ENCODE measurements at places on chromosomes 12 and 14. TPM values are rescaled to one million over a fixed set of nuclear protein-coding genes. Genes with fewer than 3 reads are reported as not detected.

GRCh38 chr12:131592972-131593371, 117.9 kb upstream of the SFSWAP start:
- no peak for DNase-seq

DNA sequence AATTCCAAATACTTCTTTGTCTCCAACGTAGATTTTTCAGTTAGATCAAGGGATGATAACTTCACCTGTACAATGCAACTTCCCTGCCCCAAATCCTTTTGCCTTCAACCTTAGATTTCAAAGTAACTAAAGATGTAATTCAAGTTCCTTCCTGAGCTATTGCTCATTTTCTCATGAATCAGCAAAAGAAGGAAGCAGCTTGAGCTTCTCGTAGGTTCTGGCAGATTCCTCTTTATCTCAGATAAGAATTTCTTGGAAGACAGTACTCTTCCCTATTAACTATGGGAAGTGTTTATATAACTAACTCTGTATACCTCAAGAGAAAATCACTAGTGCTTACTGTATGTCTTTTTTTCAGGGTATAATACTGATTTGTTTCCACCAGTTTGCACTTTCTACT, 203.8 kb downstream of the RASSF9 start:
- no peak for DNase-seq

GRCh38 chr14:56131865-56132833, 13.9 kb downstream of the PELI2 start:
- no peak for DNase-seq

GRCh38 chr12:131364903-131365820, 345.7 kb upstream of the SFSWAP start:
- no peak for DNase-seq

The KRT75 gene
- not detected for total RNA-seq

DNA sequence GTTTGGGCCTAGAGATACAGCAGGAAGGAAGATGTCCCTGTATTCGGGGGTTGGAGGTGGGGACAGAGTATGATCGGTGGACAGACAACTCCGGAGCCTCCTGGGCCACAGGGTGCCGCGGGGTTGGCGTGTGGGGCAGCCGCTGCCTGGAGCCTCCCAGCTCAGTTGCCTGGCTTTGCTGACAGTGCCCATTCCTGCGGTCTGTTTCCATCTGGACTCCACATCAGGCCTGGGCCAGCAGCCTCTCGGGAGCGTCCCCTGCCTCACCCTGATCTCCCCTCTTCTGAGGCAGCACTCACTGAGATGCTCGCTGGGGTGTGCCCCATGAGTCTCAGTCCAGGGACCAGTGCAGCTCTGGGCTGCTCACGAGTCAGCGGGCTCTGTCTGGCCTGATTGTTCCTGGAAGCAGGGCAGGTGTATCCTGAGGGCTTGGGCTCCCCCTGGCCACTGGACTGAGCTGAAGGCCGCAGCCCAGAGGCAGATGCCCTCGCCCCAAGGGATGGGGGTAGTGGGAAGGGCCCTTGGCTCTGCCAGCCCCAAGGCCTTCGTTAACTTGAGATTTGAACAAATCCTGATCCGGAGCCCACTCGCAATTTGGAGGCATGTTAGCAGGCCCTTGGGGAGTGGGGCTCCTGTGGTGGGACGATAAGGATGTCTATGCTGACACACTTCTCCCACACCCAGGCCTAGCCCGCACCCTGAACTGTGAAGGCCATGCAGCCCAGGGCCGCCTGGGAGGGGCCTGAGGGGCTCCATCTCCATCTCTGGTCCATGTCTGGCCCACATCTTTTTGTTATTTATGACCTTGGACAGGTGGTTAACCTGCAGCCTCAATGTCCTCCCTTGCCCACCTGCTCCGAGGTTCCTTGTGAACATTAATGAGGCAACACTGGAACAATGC, 7.5 kb downstream of the HIP1R start:
- DNase-seq: no peak

DNA sequence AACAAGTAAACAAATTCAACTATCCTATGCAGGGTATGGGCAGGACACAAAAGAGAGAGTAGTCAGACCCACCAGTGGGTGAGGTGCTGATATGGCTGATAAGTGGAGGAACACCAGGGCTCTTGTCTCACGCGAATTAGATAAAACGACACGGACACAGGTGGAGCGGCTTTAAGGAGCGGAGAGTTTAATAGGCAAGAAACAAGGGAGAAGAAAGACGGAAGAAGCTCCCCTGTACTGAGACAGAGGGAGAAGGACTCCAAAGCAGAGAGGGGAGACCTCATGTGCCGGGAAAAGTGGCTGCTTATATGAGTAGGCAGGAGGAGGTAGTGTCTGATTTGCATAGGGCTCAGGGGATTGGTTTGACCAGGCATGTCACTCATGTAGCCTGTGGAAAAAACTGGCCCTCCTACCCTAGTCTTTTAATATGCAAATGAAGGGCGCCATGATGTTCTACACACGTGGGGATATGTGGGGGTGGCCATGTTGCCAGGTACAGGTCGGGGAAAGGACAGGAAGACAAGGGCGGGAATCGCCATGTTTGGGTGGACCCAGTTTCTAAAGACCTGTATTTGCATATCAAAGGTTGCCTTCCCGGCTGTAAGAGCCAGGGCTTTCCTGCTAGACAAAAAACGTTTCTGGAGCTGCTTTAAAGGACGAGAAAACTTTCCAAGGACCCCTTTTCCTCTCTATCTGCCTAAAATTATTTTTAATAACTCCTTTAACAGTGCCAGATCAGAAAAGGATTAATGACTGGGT, 28.8 kb downstream of the RPGRIP1 start:
- DNase-seq: peak; percentile 79

The KRT80 gene
- 1.5 TPM for total RNA-seq

DNA sequence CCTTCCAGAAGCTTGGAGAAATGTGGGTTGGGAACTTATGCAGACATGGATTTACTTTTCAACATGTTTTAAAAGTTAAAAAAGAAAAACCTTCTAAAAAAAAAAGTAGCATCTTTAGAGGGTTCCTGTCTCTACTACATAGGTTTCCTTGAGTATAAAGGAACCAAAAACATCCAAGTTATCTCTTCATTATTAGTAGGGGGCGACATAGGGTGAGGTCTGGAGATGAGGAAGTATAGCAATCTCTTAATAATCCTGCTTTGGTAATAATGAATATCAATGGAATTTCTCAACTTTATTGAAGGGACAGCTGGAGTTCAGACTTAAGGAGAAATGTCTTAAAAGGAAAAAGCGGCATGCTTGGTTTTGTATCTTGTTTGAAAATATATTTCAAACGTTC, 6.5 kb upstream of the PLXNC1 start:
- no peak for DNase-seq

The OAS3 gene
- 5.8 TPM for total RNA-seq

DNA sequence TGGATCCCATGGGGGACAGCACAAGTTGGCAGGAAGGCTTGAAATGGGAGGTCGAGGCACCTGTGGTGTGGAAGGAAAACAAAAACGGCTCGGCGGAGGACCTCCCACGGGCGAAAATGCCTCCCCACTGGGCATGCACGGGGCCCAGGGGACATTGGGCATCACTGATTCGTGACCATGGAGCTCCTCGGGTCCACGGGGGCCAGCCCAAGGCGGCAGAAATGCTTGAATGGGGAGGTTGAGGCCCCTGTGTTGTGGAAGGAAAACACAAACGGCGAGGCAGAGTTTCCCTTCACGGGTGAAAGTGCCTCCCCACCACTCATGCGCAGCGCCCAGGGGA, 376.0 kb downstream of the ALG10 start:
- peak; percentile 46 for DNase-seq

The RPGRIP1 gene
- total RNA-seq: not detected

The PLA2G1B gene
- not detected for total RNA-seq

- DNase-seq: no peak
Measured at GRCh38 chr12:9404469-9405260, 196.5 kb upstream of the PZP start.

- peak; percentile 98 for DNase-seq
Measured at GRCh38 chr14:102304611-102305506, at the start of gene MOK. TSS of gene MOK (minus strand) at chr14:102305164. CDS start at chr14:102304968, 196 bp downstream.

GRCh38 chr14:95998656-95999055, 40.5 kb upstream of the C14orf132 start:
- DNase-seq: no peak

GRCh38 chr14:49314737-49315136, 271.4 kb downstream of the RPS29 start:
- no peak for DNase-seq

The CIT gene
- 0.79 TPM for total RNA-seq

DNA sequence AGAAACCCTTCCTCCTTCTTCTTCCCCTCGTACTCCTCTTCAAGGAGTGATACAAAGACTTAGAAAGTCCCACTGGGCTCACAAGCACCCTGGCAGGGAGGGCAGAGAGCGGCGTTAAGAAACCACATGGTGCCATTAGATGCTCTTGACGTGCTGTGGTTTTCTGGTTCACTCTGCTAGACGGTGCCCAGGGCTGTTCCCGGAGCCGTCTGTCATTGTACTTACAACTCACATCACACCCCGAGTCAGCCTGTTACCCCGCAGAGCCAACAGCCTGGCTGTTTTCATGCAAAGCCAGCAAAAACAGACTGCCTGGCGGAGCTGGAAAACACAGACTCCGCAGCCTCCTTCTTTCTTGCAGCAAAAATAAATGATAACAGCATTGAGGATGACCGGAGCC, 232.6 kb upstream of the TBX3 start:
- DNase-seq: no peak

DNA sequence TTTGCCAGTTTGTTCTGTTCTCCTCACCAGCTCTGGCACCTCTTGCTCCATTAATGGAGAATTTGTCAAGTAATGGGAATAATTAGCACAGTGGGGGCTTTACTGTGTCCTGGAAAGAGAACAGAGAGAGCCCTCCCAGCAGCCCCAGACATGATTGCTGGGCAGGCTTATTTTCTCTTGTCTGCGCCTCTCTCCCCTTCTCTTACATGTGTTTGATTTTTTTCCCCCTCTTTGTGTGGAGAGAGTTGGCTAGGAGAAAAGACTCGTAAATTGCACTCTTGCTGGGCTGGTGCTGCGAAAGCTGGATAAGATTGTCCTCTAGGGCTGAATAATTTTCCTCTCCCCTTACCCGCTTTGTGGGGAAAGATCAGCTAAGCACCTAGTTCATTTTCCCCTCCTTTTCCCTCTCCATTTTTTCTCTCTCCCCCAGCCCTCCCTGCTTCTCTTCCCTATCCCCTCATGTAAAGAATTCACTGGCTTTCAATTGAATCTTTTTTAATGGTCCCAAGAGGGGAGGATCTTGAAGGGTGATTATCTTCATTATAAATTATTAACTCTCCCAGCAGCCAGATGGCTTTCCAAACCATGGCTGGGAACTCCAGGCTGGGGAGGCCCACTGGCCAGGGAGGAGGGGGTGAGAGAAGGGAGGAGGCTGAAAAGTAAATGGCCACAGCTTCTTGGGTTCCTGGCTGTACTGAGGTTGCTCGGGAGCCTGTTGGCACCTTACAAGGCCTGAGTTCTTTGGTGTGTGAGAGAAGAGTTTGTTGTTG, 62.2 kb downstream of the NRXN3 start:
- no peak for DNase-seq

The OTOGL gene
- total RNA-seq: 7.6 TPM

DNA sequence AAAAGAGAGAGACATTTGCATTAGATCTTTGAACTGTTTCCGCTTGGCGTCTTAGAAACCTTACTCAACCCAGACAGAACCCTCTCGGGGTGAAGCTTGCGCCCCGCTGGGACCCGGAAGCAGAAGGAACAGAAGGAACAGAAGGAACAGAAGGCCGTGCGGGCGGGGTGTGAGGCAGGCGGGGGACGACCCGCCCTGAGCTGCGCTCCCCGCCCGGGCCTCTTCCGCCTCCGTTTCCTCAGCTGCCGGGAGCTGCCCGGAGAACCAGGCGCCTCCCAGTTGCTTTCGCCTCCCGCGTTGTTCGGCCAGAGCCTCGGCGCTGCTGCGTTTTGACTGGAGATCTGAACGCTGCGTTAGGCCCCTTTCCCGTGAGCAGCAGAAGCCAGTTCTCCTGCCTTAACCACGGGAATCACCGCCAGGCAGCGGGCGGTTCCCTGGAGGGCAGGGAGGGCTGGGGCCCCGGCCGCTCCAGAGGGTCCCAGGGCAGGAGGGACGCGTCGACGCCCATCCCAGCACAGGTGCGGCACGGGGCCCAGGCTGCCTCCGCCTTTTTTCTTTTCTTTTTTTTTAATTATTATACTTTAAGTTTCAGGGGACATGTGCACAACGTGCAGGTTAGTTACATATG, 19.3 kb upstream of the MMP17 start:
- no peak for DNase-seq

- peak; percentile 68 for DNase-seq
Measured at GRCh38 chr14:68807148-68807600, 14.3 kb upstream of the ZFP36L1 start.

DNA sequence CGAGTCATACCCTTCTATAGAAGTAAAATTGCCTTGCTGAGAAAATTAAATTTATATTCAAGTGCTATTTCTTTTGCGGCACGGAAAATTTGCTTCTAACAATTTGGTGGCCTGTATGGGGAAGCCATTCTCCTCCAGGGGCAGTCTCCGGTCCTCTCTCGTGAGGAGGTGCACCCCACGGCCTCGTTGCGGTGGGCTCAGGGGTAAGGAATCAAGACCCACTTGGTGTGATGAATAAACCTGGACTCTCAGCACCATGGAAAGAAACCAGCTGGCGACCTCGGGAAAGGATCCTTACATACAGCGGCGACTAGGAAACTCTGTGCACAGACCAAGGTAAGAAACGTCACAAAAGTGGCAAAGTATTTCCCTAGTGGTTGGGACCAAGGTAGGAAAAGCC, 252.9 kb downstream of the DPY19L2 start:
- no peak for DNase-seq

GRCh38 chr14:68497011-68497410, 295.9 kb downstream of the ZFP36L1 start:
- no peak for DNase-seq

DNA sequence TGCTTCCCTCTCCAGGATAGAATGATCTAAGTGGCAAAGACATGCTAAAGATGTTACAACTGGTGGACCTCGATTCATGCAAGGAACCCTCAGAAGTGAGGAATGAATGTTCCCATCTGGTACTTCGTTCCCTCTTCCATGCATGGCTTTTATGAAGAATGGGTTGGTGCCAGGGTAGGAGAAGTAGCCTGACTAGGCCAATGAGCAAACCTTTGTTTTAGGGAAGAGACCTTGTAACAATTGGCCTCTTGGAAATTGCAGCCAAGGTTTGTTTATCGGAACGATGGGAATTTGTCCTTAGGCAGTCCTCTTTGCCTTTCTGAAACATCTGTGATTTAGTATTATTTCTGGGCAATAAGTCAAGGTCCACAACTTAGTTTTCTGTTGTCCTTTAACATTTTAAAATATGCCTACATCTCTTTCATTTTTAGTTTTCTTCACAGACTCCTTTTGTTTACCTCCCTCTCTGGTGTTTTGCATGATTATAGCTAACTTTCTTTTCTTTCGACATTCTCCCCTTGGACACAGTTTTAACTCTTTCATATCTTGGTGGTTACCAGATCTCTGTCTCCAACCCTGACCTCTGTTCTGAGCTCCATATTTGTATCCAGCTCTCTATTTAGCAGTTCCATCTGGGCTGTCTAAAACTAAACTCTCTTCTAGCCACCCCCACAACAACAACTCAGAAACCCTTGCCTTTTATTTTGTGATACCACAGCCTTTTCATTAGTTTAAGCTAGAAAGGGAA, 70.0 kb downstream of the DIP2B start:
- DNase-seq: no peak

DNA sequence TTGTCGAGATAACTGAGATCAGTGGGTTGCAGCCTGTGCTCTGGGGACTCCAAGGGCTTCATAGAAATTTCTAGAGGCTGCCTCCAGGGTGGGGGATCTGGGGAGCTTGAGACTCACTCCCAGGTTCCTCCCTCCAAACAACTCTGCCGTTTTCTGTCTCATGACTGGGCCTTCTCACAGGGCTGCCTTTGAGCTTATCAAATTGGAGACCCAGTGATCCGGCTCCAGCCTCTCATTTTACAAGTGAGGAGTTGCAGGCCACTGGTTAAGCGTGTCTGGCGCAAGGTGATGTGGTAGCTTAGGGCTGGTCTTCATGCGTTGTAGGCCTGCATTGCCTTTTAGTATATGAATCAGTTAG, 85.8 kb downstream of the SLC25A47 start:
- no peak for DNase-seq
